ENCODE measurements at places on chromosomes 16 and 17.

DNA sequence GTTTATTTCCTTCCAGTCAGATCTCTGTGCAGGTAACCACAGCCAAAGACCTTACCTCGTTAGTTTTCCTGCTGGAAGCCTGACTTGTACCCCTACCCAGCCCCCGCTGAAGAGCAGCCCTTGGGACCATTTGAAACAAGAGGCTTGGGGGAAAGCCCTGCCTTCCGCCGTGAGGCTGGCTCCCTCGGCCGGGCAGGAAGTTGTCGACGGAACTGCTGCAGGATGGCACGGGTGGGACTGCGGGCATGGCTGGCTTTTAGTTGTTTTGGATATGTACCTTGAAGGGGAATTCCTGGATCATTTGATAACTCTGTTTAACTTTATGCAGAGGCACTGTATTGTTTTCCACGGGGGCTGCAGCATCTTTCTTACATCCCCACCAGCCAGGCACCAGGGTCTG, 49.0 kb upstream of the ENDOV start:
- no peak for DNase-seq

- no peak for DNase-seq
Measured at GRCh38 chr17:75839942-75840798, 4.0 kb downstream of the UNC13D start.

GRCh38 chr16:81548876-81549546, 104.4 kb downstream of the CMIP start:
- no peak for DNase-seq

- no peak for DNase-seq
Measured at GRCh38 chr17:66925811-66926500, 38.6 kb upstream of the CACNG4 start.

DNA sequence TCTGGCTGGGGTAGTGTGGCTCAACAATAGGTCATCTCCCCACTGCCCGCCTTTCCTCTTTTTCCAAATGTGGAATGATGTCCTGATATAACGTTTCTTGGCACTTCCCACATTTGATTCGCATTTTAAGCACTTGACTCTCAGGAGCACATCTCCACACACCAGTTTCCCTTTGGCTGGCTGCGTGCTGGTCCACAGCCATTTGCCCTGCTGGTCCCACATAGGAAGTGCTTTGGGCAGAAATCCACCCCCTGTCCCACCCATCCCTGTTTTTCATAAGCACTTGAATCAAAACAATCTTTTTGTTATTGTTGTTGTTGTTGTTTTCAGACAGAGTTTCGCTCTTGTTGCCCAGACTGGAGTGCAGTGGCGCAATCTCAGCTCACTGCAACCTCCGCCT, 24.0 kb upstream of the TNFRSF13B start:
- DNase-seq: no peak

DNA sequence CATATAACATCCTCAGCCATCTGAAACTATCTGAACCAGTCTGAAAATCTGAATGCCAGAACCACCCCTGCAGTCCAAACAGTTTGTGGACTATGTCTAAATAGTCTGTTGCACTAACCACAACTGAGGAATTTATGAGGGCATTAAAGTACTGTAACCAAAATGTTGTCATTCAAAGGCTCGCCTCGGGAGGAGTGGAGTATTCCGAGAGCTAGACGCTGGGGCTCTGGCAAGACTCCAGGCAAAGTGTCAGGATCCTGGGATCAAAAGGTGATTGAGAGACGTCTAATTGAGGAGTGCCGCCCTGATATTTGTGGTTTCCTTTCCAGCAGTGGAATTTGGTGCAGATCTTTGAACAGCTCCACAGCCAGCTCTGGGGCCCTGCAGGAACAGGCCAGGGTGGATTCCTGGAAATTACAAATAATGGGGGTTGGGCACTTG, 142.9 kb upstream of the MYOCD start:
- DNase-seq: peak; percentile 12

- no peak for DNase-seq
Measured at GRCh38 chr17:50545311-50545710, 1.7 kb upstream of the SPATA20 start.

All from HAP-1 (cell line).